ENCODE measurements at places on chromosomes 7 and 10.

GRCh38 chr7:86908948-86909347, 150.5 kb downstream of the ELAPOR2 start:
- no peak for DNase-seq

DNA sequence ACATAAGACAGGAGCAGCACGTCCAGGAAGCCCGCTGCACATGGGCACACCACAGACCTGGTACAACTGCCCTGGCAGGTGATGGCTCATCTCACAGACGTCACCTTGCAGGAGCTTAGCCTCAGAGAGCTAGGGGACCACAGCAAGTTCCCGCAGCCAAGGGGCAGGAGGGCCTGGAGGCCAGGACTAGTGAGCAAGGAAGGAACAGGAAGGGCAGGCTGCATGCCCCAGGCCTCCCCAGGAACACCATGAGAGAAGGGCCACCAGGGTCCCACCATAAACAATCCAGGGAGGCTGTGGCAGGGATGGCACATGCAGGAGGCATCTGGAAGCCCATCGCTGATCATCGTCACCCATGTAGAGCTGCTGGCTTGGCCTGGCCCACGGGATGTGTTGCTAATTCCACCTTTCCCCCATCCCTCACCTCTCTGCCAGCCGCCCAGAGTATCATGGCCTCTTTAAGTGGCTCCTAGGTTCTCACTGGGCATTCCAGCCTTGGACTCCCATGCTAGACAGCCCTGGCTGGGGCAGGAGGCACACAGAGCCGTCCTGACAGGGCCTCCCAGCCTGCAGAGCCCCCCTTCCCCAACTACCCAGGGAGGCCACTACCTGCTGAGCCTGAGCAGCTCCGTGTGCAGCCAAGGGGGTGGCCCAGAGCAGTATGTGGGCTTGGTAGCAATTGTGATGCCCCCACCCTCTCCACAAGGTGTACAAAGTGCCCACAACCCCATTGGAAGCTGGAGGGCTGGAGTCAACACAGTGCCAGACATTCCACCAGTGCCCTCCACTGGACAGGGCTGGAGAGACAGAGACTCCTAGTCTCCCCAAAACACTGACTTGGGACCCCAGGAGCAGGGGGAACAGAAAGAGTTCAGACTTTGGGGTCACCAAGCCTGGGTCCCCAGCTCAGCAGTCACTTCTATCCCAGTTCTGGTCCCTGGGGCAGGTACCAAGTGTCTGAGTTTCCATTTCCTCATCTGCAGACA, 35.5 kb downstream of the GRID1 start:
- DNase-seq = no peak

- DNase-seq = no peak
These were observed 299.9 kb downstream of the ABCA13 start for GRCh38 chr7:48471196-48471595.

DNA sequence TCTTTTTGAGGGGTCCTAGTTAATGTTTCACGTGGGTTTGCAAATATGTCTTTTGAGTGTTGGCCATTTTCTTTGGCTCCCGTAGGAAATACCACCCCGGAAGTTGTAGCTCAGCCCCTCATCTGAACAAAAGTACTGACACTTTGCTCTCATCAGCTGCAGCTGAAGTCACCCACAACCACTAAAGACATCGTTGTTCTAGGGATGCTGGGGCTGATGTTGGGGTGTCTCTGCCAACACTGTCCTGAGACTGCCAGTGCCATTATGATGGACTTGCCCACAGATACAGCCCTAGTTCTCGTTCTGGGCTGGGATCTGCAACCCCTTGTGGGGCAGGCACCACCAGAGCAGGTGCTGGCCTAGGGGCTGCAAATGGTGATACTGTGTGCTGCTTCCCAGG, 82.6 kb upstream of the ARHGAP21 start:
- DNase-seq = no peak

DNA sequence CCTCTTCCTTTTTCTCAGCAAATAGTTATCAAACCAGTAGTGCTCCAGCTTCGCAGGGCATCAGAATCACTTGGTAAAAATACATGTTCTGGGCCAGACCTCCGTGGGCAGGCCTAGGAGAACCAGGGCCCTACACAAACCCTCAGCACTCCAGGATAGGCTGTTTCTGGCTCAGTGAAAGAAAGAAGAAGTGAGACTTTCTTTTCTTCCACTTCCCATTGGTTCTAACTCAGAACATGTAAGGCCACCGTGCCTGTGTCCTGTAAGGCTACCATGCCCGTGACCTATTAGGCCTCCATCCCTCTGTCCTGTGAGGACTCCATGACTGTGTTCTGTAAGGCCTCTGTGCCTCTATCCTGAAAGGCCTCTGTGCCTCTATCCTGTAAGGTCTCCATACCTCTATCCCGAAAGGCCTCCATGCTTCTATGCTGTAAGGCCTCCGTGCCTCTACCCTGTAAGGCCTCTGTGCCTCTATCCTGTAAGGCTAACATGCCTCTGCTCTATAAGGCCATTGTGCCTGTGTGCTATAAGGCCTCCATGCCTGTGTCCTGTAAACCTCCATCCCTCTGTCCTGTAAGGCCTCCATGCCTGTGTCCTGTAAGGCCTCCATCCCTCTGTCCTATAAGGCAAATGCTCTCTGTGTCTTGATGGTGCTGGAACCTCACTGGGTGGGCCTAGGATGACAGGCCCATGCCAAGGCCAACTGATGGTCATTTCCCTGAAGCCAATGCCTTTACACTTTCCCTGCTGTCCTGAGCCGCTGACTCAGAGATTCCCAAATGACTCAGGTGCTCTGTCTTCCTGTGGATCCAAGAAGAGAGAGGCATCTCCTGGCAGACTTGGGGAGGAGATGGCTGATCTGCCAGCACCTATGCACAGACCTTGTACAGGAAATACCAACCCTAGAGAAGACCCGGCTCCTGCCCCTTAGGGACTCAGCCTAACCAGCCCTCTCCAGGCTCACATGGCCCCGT, 96.6 kb upstream of the CACUL1 start:
- DNase-seq = no peak
